Liver (tissue), 10 donors: ENCODE measurements at places on chromosomes 5 and 9. TPM values are rescaled to one million over a fixed set of nuclear protein-coding genes. Genes with fewer than 3 reads are reported as not detected.

- no peaks in the 10 kb centered on the region for H3K27me3 ChIP-seq
- peak overlapping the region; percentile 56 for H3K27ac ChIP-seq
- no peak overlapping the region for H3K4me3 ChIP-seq
- DNase-seq, result no peak
Measured at GRCh38 chr5:179270581-179271427, 74.5 kb downstream of the ADAMTS2 start.

DNA sequence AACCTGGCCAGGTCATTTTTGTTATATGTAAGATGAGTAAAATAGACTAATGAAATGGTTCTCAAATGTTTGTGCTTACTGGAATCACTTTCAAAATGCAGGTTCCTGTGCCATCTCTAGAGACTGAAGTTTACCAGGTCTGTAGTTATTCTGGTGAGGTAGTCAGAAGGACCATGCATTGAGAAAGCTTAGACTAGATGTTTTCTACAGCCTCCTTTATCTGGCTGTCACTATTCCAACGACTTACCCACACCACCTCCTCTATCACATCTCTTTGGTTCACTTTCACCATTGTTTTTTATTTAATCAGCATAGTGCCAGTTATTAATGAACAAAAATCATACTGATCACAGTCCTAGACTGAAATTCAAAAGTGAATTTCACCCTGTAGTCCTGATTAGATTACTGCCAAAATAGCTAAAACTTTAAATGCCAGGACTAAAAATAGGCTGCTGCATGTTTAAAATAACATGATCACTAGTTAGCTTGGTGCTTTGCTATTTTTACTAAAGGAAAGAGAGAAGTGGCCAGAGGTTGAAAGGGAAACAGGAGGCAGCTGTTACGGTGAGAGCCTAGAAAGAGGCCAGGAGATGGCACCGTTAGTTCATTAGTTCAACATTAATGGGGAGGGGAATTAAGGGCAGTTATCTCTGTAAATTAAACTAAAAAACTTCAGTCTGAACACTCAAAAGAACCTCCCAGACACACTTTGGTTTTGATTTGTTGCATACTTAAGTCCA lies 13.9 kb upstream of the FNIP1 start:
- no peak overlapping the region for H3K4me3 ChIP-seq
- H3K27ac ChIP-seq, result no peak overlapping the region
- H3K4me1 ChIP-seq, result no peaks in the 10 kb centered on the region

GRCh38 chr5:56772767-56773166 lies 42.6 kb upstream of the MAP3K1 start:
- no peak for DNase-seq
- H3K36me3 ChIP-seq, result no peaks in the 10 kb centered on the region
- H3K4me1 ChIP-seq, result no peaks in the 10 kb centered on the region

DNA sequence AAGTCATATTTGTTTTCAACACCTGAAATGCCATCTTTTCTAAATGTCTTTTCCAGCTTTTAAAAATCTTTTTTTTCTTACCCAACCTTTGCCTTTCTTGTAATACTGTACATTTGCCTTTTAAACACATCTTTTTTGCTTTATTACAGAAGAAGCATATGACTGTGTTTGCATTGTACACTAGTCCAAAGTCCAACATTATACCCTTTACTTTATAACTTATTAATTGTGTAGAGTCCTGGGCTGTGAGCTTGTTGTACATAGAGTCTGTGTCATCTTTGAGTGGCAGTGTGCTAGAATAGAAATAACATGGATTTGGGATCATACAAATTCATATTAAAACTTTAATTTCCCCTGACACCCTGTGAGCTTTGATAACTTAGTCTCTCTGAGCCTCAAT lies 23.7 kb downstream of the CWC27 start:
- H3K4me3 ChIP-seq, result no peak overlapping the region
- DNase-seq, result no peak

ZFP2 gene
- 0.50 TPM for total RNA-seq

DNA sequence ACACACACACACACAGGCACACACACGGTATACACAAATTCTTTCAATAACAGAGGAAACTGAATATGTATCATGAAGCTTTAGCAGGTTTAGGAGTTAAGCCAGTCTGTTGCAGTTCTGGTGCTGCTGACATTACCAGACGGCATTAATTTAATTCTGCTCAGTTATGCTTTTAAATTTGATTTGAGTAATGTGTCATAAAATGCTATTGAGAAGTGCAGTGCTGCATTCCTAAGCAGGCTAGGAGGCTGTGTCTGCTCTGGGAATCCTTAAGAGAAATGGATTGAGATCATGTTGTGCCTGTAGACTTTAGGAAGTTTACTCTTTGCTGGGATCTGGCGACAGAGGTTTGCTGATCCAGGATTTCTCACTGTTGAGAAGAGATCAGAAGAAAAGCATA lies 733.8 kb downstream of the BRINP1 start:
- no peaks in the 10 kb centered on the region for H3K4me1 ChIP-seq
- H3K27ac ChIP-seq, result no peak overlapping the region
- DNase-seq, result no peak
- H3K27me3 ChIP-seq, result no peaks in the 10 kb centered on the region
- H3K4me3 ChIP-seq, result no peak overlapping the region

CD180 gene
- total RNA-seq, result 0.75 TPM

DNA sequence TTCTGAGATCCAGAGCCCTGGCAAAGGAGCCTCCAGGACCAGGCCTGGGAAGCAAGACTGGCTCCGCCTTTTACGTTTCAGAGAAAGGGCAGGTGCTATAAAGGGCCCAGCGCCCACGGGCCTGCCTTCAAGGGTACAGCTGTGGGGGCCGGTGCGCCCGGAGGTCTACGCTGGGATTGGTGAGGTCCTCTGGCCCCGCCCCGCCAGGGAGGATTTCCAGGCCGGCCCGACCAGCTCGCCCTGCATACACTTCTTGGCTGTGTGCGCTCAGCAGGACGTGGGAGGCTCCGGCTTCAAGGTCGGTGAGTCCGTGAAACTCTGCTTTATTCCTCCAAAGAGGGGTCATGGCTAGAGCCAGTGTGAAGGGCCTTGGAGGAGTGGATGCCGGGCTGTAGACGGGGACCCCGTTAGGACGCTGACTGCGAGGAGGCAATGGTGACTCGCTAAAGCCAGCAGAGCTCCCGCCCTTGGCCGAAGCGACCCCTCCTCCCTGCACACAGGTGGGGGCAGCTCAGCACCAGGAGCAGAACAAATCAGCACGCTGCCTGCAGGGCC lies at the start of gene CKMT2:
TSS of gene CKMT2 (plus strand) at position 243 of the 555 bp plus-strand sequence. CDS start 17,811 bp downstream, outside the sequence.
- no peaks in the 10 kb centered on the region for H3K36me3 ChIP-seq
- H3K27me3 ChIP-seq, result no peaks in the 10 kb centered on the region
- peak; percentile 55 for DNase-seq
- H3K27ac ChIP-seq, result peak within 1 kb of the TSS; percentile 11

- DNase-seq, result no peak
- H3K36me3 ChIP-seq, result no peaks in the 10 kb centered on the region
- H3K27me3 ChIP-seq, result no peaks in the 10 kb centered on the region
- H3K27ac ChIP-seq, result no peak overlapping the region
Measured at GRCh38 chr5:540071-540905, 16.0 kb upstream of the SLC9A3 start.
